B cell (primary cell): ENCODE measurements at places on chromosomes 1 and 21. TPM values are rescaled to one million over a fixed set of nuclear protein-coding genes. Genes with fewer than 3 reads are reported as not detected.

DNA sequence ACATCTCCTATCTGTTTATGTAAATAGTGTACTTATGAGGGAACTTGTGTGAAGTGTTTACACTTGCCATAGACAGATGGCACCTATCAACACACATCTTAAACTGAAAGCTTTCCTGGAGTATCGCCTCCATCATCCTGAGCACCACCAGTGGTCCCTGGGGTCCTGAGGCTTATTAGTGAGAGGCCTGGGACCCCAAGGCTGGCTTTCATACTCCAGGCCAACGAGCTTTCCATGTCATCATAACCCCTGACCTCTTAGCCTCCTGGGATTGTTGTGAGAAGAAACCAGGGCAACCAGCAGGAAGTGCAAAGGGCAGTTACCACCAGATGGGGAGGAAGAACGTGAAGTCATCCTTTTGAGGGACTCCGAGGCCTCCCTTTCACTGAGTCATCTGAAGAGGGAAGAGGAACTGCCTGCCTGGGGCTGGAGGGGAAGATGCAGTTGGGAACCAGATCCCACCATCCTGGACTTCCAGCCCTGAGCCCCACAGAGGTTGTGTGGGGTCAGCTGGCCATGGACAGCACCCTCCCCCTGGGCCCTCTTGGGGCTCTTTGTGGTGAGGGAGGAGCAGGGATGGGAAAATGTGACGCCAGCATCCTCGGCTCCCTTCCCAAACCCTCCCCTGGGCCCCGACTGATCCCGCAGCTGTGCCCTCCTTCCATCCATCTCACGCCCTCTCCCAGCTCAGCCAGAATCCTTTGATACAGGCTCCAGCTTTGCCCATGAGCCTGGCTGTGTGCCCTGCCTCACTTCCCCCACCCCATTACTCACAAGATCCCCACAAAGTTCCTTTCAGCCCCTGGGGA lies 5.8 kb downstream of the INKA2 start:
- H3K27me3 ChIP-seq, result no peaks in the 10 kb centered on the region
- H3K4me3 ChIP-seq, result no peak overlapping the region
- DNase-seq, result no peak
- no peak overlapping the region for H3K27ac ChIP-seq
- H3K4me1 ChIP-seq, result peaks cover 18% of the 10 kb centered on the region

The KCNJ10 gene
- total RNA-seq, result not detected in 2 replicates

GRCh38 chr1:87826681-87827251 lies 498.1 kb downstream of the LMO4 start:
- H3K36me3 ChIP-seq, result no peaks in the 10 kb centered on the region
- no peak overlapping the region for H3K4me3 ChIP-seq
- H3K27ac ChIP-seq, result no peak overlapping the region
- DNase-seq, result peak; percentile 82
- H3K4me1 ChIP-seq, result peaks cover 27% of the 10 kb centered on the region

The TAL1 gene
- not detected in 2 replicates for total RNA-seq

DNA sequence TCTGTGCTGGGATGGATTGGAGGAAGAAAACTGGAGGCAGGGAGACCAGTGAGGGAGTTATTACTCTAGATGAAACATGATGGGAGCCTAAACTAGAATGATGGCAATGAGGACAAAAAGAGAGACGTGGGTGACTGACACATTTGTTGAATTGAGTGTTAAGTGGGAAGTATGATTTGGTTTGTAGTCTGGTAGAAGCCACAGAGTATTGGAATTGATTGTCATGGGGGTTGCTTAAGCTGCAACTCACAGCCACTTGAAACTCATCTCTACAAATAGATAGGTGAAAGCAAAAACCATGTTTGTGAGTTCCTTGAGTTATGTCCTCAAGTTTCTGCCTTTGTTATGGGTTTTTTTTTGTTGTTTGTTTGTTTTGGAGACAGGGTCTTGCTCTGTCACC lies 28.4 kb downstream of the FABP3 start:
- no peak for DNase-seq
- H3K27me3 ChIP-seq, result no peaks in the 10 kb centered on the region
- H3K27ac ChIP-seq, result no peak overlapping the region

GRCh38 chr1:157007306-157007705 lies 38.2 kb downstream of the ARHGEF11 start:
- H3K4me1 ChIP-seq, result no peaks in the 10 kb centered on the region
- no peak overlapping the region for H3K4me3 ChIP-seq
- no peaks in the 10 kb centered on the region for H3K36me3 ChIP-seq
- peaks cover 11% of the 10 kb centered on the region for H3K27me3 ChIP-seq
- DNase-seq, result no peak
- no peak overlapping the region for H3K27ac ChIP-seq

The AADACL3 gene
- total RNA-seq, result not detected in 2 replicates

The KRTAP7-1 gene
- total RNA-seq, result not detected in 2 replicates

The RIIAD1 gene
- not detected in 2 replicates for total RNA-seq

GRCh38 chr1:87864676-87865075 lies 536.0 kb downstream of the LMO4 start:
- peak overlapping the region; percentile 56 for H3K27ac ChIP-seq
- DNase-seq, result peak; percentile 56
- no peaks in the 10 kb centered on the region for H3K36me3 ChIP-seq
- H3K4me1 ChIP-seq, result peaks cover 19% of the 10 kb centered on the region

The GPR161 gene
- 0.17 and 0.22 TPM in 2 replicates for total RNA-seq

The OLFML3 gene
- total RNA-seq, result 0.32 and 0.61 TPM in 2 replicates

DNA sequence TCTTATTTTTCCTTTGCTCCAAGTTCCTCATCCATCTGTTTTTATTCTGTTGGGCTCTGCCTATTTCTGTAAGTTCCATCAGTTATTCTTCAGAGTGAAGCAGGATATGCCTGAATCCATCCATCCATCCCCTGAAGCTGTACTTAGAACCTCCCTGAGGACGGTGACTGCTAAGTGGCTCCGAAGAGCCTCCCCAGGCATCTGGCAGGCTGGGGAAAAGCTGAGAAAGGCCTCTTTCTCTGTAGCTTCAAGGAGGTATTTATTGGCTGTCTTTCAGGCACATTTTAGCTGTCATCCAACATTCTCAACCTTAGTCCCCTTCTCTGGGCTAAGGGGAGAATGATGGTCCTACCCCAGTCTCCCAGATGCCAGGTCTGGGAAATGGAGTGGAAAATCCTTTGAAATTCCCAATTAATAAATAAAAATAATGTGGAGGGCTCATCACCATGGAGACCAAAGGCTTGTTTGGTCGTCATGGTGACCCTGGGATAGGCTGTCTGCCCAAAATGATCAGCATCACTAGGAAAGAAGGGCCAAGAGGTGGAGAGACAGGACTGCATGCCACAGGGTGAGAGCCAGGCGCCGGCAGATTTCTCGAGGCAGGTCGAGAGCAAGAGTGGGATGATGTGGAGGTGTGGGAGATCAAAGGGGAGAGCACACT lies 82.0 kb downstream of the UBIAD1 start:
- H3K4me3 ChIP-seq, result no peak overlapping the region
- no peaks in the 10 kb centered on the region for H3K36me3 ChIP-seq
- no peak overlapping the region for H3K27ac ChIP-seq

The AIRE gene
- 0.24 TPM in 1 of 2 replicates, not detected in the other for total RNA-seq

DNA sequence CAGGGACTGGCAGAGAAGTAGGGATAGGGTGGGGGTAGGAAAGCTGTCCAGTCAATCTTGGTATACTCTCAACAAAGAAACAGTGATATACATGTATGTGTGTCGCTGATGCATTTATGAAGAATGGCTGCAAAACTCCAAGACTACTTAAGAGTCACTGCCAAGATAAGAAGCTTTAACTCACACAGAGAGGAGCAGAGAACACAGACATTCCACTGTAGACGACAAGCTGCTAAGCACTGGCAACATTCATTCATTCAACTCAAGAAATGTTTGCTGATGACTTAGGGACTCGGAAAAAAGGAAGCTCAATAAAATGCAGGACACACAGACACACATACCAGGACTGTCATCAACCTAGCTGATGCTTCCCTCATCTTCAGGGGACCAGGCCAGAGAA lies 5.5 kb downstream of the CTNNBIP1 start:
- H3K4me3 ChIP-seq, result no peak overlapping the region
- DNase-seq, result no peak
- no peaks in the 10 kb centered on the region for H3K27me3 ChIP-seq
- no peaks in the 10 kb centered on the region for H3K36me3 ChIP-seq
- peaks cover 26% of the 10 kb centered on the region for H3K4me1 ChIP-seq

DNA sequence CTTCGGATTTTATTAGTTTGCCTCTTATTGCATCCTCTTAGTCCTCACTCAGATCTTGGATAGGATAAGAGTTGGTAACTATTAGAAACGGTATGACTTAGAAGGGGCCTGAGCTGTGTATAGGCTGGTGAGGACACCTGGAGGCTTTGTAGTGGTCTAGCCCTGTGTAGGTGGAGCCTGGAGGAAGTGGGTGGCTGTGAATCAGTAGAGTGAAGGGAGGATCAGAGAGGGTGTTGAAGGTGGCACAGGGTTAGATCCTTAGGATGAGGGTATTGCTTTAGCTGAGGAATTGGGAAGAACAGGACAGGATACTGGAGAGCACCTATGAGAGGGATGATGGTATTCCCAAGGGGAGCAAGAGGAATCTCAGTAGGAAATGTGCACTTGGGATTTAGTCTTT lies 5.7 kb downstream of the VANGL1 start:
- no peak overlapping the region for H3K4me3 ChIP-seq
- no peak overlapping the region for H3K27ac ChIP-seq
- no peaks in the 10 kb centered on the region for H3K36me3 ChIP-seq
- no peak for DNase-seq
- H3K4me1 ChIP-seq, result peaks cover 7% of the 10 kb centered on the region

The EDARADD gene
- not detected in 2 replicates for total RNA-seq

DNA sequence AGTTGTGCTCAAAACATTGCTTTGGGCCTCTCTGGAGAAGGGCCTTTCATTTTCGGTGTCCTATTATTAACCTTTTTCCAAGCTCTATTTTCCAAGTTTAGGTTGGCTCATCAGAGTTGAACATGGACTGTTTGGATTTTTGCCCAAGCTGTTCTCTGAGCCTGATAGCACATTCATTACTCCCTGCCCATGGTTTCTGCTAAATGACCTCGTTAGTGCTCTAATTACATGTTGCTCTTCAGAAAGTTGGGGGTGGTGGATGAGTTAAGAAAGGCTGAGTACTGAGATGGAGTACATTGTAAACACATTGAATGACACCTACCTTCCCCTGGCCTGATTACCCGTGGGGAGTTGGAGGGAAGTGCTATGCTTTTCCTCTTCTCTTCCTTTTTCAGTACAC lies 38.9 kb downstream of the LMO4 start:
- no peaks in the 10 kb centered on the region for H3K4me1 ChIP-seq
- H3K4me3 ChIP-seq, result no peak overlapping the region
- no peak overlapping the region for H3K27ac ChIP-seq
- H3K36me3 ChIP-seq, result no peaks in the 10 kb centered on the region
- H3K27me3 ChIP-seq, result no peaks in the 10 kb centered on the region

DNA sequence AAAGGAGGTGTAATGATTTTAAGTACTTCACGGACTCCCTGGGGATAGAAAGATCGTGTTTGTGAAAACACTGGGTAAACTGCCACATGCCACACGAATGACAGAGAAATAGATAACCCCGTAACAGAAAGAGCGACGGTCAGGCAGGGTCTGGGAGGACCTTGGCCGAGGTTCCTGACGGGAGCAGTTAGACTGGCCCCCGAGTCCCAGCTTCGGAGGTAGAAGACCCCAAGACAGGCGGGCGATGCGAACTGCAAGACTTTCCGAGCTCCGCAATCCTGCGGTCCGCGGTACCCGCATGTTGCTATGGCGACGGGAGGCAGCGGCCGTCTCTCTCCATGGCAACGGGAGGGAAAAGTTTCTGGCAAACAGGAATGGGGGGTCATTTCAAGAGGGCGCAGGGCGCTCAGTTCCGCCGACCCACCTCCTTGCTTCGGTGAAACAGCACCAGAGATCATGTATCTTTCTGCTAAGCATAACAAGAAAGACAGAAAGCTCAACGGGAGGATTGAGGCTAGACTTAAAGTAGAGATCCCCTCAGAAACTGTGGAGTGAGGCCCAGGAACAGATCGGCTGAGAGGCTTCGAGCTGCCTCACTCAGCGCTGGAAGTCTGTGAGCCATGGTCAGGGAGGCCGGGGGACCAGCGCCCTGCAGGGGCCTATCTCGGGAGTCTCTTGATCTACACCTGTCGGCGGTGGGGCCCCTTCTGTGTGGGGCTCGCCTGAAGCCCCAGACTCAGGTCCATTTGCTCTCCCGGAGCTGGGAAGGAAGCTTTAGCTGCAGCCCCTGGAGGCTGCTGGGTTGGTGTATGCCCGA lies 685 bp upstream of the SYT6 start:
- DNase-seq, result no peak
- no peak overlapping the region for H3K4me3 ChIP-seq
- peaks cover 57% of the 10 kb centered on the region for H3K27me3 ChIP-seq
- H3K4me1 ChIP-seq, result peaks cover 16% of the 10 kb centered on the region
- H3K36me3 ChIP-seq, result no peaks in the 10 kb centered on the region
- no peak overlapping the region for H3K27ac ChIP-seq

DNA sequence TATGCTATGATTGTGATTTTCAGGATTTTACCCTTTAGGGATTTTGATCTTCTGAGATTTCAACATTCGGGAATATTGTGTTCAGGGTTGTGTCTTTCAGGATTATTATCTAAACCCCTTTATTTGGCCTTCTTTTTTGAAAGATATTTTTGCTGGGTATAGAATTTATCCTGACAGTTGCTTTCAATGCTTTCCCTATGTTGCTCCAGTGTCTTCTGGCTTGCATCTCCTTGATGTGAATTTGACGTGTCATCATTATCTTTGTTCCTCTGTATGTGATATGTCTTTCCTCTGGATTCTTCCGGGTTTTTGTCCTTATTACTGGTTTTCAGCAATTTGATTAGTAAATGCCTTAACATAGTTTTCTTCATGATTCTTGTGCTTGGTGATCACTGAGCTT lies 25.9 kb upstream of the RIPK4 start:
- no peak overlapping the region for H3K27ac ChIP-seq
- no peaks in the 10 kb centered on the region for H3K4me1 ChIP-seq
- H3K27me3 ChIP-seq, result no peaks in the 10 kb centered on the region

- H3K4me3 ChIP-seq, result no peak overlapping the region
- DNase-seq, result no peak
- no peaks in the 10 kb centered on the region for H3K4me1 ChIP-seq
- H3K27ac ChIP-seq, result no peak overlapping the region
- H3K27me3 ChIP-seq, result no peaks in the 10 kb centered on the region
Observed at GRCh38 chr1:67274623-67275325, 32.9 kb upstream of the IL12RB2 start.

The CDK18 gene
- total RNA-seq, result 3.7 and 4.7 TPM in 2 replicates

The CCDC17 gene
- total RNA-seq, result 8.2 and 9.1 TPM in 2 replicates

DNA sequence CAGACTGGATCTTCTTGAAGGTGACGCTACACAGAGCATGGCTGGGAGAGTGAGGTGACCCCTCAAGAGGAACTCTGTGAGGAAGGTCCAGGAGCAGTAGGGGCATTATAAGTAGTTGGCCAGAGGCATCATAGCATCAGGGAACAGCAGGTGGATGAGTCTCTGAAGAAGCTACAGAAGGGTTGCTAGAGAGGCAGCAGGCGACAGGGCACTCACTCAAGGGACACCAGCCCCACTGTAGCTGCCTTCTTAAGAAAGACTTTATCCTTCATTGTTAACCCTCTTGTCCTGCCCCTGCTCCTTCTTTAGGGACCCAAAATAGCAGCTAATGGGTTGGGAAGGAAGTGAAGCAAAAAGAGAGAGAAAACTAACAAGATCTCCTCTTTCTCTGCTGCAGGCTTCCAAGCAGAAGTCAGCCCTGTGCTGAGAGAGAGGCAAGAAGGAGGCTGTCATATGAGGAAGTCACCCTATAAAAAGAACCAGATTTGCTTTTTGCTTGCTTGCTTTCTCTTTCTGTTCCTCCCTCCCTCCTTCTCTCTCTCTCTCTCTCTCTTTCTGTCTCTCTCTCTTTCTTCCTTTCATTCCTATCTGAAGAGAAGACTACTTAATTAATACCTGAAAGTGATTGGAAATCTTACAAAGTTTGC lies 7.7 kb upstream of the CD5L start:
- DNase-seq, result peak; percentile 75
- no peaks in the 10 kb centered on the region for H3K36me3 ChIP-seq
- peak overlapping the region; percentile 86 for H3K27ac ChIP-seq
- peaks cover 64% of the 10 kb centered on the region for H3K4me1 ChIP-seq
- no peaks in the 10 kb centered on the region for H3K27me3 ChIP-seq
- peak overlapping the region; percentile 42 for H3K4me3 ChIP-seq
